Tibial nerve (tissue), 4 donors: ENCODE measurements at places on chromosomes 6 and 20. TPM values are rescaled to one million over a fixed set of nuclear protein-coding genes. Genes with fewer than 3 reads are reported as not detected.
A peak's percentile ranks its signal among the peaks of the same experiment; 100 is the strongest.

GRCh38 chr6:1609648-1610496, at the start of gene FOXC1:
Gene FOXC1, plus strand, starts transcription at chr6:1609915. Its CDS starts 531 bp downstream, at chr6:1610446.
- DNase-seq: peak; percentile 86

TOX2 gene
- 2.0 TPM for total RNA-seq

GRCh38 chr6:85412911-85413430, 36.9 kb upstream of the NT5E start:
- no peak for DNase-seq

TAGAP gene
- 5.2 TPM for total RNA-seq

GRCh38 chr6:106629859-106630163, 433 bp downstream of the QRSL1 start:
- DNase-seq: no peak

DNA sequence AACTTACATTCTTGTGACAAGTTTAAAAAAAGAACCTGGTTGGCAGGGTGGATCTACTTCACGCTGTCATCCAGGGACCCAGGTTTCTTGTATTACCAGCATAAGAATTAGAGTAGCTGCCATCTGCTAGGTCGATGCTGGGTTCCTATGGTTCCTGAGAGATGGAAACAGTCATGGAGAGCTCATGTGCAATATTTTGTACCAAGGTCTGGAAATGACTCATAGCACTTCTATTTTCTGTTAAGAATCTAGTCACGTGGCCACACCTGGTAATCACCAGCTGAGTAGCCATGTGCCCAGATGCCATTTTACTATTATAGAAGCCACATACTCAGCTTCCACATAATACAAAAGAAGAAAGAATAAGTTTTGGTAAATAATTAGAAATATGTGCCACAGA, 171.3 kb downstream of the CD83 start:
- DNase-seq: no peak

DNA sequence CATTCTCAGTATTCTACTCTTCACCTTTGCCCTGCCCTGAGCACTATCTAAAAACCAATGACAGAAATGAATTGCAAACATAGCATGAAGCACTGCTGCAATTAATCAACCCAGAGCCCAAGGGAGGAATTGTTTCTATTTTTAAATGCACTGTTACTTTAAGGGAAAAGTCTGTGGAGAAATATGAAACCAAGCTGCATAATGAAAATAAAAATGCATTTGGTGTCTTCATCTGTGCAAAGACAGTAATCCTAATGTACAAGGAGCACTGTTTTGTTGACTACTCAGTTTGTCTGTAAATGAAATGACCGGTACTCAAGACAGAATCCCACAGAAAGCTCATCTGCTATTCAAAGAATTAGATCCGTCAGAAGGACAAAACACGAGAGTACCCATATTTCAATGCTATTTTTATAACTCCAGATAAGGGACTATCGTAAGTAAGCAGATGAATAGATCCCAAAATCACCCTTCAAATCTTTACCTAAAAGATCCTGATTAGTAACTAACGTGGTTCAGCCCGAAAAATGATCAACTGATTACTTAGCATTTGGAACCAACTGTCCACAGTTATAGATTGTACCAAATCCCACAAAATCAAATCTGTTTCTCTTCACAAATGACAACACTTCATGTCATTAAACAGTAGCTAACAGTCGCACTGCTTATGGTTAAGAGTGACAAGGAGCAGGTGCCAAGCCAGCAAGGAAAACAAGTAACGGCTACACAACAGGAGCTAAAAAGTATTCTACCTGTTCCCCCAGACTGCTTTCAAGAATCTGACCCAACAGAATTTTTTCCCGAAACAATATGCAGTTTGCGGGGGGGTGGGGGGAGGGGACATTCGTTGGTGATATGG, 2.4 kb downstream of the KIF13A start:
- DNase-seq: no peak

GRCh38 chr6:101146389-101146788, 247.1 kb upstream of the GRIK2 start:
- DNase-seq: no peak

PPP1R3G gene
- 2.1 TPM for total RNA-seq

GRCh38 chr6:168025831-168026710, 28.6 kb downstream of the KIF25 start:
- no peak for DNase-seq
